ENCODE measurements at places on chromosomes 3 and 15.

DNA sequence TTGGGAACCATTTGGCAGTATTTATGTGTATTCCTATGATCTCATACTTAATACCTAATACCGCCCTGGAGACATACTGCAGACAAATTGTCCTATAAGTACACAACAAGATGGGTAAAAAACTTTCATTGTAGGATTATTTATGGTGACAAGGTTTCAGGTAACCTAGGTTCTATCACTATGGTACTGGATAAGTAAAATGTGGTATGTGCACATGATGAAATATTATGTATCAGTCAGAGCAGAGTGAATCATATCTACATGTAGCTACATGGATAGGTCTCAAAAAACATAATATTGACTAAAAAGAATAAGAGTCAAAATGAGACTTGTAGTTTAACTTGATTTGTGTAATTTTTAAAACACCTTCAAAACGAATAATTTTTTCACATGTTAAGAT is 147.8 kb downstream of the LEKR1 start:
- DNase-seq, result no peak

- DNase-seq, result peak; percentile 60
Measured at GRCh38 chr15:64092864-64093626, 593 bp downstream of the CIAO2A start.

DNA sequence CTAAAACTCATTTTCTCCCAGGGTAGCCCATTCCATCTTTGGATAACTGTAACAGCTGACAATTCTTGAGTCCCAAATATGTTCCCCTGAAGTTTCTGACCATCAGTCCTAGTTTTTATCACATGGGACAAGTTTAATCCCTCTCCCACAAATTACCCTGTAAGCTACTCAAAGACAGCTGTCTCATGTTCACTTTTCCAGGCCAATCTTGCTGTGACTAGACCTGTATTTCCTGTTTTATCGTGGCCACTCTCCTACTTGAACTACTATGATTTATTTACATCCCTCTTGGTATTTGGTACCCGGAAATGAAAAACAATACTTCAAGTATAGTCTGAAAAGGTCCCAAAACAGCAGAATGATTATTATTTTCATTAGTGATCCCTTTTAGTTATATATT is 95.1 kb upstream of the MEX3B start:
- no peak for DNase-seq

GRCh38 chr3:140277886-140278285 is 342.9 kb downstream of the CLSTN2 start:
- no peak for DNase-seq

- DNase-seq, result peak; percentile 25
Measured at GRCh38 chr15:100787567-100788417, 91.8 kb upstream of the ALDH1A3 start.

DNA sequence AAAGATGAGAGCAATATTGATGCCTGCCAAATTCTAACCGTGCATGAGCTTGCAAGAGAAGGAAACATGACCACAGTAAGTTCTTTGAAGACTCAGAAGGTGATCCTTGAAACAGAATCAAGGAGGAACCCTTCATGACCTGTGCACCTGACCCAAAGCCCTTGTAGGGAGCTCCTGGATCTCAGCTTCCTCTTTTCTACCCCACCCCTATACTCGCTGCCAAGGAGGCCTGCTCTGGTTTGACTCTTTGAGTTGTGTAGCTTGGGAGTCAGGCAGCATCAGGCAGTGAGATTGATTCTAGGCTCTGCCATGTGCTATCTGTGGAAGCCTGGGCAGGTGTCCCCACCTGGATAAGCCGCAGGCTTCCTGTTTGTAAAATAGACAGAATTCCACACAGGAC is 10.6 kb downstream of the TTC21A start:
- no peak for DNase-seq

- no peak for DNase-seq
Measured at GRCh38 chr3:175512700-175513099, 653.6 kb downstream of the NAALADL2 start.

GRCh38 chr3:24195504-24196230 is 250.6 kb downstream of the NR1D2 start:
- DNase-seq, result no peak

GRCh38 chr15:39942101-39942752 is 8.3 kb downstream of the EIF2AK4 start:
- DNase-seq, result no peak

DNA sequence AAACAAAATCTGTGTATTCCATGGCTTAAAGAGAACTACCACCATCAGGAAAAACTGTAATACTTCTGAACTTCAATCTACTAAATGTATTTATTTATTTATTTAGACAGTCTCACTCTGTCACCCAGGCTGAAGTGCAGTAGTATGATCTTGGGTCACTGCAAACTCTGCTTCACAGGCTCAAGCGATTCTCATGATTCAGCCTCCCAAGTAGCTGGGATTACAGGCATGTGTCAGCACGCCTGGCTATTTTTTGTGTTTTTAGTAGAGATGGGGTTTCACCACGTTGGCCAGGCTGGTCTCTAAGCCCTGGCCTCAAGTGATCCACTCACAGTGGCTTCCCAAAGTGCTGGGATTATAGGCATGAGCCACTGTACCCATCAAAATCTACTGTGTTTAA is 202.3 kb upstream of the POU1F1 start:
- no peak for DNase-seq

GRCh38 chr3:152480282-152480953 is 211.7 kb downstream of the MBNL1 start:
- no peak for DNase-seq
